HepG2 (cell line): ENCODE measurements at places on chromosomes 6 and 20.

GRCh38 chr6:72864799-72865198, 242.9 kb downstream of the KCNQ5 start:
- DNase-seq = no peak

- DNase-seq = no peak
Measured at GRCh38 chr6:163900570-163900969, 486.1 kb downstream of the QKI start.

GRCh38 chr20:60791823-60792222, 460.2 kb upstream of the CDH4 start:
- DNase-seq = no peak

DNA sequence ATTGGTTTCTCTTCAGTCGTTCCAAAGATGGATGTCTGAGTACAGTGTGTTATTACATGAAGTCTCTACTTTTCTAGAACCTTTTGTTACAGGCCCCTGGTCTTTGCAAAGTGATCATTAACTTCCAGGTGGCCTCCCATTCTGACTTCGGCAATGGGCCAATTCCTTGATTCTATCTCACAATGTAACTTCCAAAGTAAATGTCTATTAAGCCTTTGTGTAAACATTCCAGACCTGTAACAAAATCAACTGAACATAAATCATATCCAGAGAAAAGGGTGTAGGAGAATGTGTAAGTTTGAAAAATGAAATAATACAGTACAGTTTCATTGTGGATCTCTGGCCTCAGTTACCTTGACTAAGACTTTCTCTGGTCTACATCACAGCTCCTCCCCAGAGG, 187.8 kb upstream of the JAG1 start:
- DNase-seq = peak; percentile 59

GRCh38 chr6:148890096-148890495, 143.3 kb downstream of the UST start:
- no peak for DNase-seq

GRCh38 chr20:49904440-49905214, 10.7 kb downstream of the SPATA2 start:
- DNase-seq = peak; percentile 48

DNA sequence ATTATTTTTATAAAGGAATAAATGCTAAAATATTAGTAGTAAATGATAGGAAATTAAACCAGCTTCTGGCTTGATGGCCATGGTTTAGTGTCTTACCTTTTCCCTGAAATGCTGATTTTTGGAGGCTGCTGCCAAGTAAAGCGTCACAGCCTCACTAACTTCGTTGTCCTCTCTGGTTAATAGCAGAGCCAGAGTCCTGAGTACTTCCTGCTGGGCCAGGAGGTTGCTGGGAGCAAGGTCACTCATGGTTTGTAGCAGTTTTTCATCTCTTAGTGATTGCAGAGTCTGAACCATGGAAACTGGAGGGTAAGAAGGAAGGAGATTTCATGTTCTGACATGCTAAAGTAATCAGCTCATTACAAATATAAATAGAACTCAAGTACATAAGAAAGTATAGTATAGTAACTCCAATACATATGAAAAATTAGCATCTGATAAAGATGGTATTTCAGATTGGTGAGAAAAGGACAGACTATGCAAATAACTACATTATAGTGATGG, 26.5 kb upstream of the ARMH2 start:
- DNase-seq = no peak

- no peak for DNase-seq
Measured at GRCh38 chr6:89145091-89145955, 532 bp upstream of the PM20D2 start.

GRCh38 chr20:47287609-47288144, 68.8 kb downstream of the ZMYND8 start:
- DNase-seq = no peak

DNA sequence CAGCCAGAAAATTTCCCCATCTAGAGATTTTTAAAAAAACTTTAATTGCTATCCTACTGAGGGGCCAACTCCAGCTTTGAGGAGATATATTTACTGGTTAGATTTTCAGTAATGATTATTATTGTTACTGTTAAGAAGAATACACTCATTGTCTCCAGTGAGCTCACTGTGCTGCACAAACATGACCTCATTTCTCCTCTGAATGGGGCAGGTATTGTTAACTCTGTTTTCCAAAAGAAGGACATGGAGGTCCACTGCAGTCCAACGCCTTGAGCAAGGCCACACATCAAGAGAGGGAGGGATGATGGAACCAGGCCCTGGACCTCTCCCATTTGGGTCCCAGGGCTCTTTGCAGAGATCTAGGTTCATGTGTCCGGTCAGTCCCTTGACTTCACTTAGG, 13.9 kb upstream of the SCUBE3 start:
- peak; percentile 51 for DNase-seq

- DNase-seq = no peak
Measured at GRCh38 chr6:65627015-65627414, 80.0 kb downstream of the EYS start.

DNA sequence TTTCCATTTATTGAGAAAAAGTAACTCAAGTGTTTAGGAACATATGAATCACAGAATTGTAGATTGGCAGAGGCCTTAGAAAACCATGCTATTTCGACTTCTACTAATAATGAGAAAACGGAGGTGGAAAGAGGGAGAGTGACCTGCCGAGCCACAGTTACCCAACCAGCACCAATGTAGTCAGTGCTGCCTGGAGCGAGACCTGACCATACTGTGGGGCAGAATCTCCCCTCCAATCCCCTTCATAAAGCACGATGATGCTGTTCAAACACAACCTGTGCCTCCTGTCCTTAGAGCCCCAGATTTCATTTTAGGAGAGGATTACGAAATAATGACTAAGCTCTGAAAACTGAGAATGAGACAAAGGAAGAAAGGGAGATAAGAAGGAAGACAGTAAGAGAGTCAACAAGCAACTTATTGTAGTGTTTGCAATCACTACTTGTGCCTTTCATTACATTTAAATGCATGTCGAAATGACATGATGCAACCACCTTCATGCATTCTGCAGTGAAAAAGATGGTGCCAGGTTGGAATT, 70.6 kb downstream of the ATXN1 start:
- peak; percentile 72 for DNase-seq

GRCh38 chr20:53343448-53343847, 250.2 kb downstream of the ZNF217 start:
- no peak for DNase-seq

- DNase-seq = no peak
Measured at GRCh38 chr6:149153100-149153499, 164.4 kb upstream of the TAB2 start.

- no peak for DNase-seq
Measured at GRCh38 chr20:34988191-34988540, 32.5 kb downstream of the MYH7B start.

- no peak for DNase-seq
Measured at GRCh38 chr6:79066330-79066729, 11.7 kb downstream of the PHIP start.

GRCh38 chr6:15893556-15894253, 230.9 kb upstream of the DTNBP1 start:
- peak; percentile 16 for DNase-seq

- peak; percentile 83 for DNase-seq
Measured at GRCh38 chr20:50475681-50476292, 34.4 kb upstream of the PTPN1 start.

DNA sequence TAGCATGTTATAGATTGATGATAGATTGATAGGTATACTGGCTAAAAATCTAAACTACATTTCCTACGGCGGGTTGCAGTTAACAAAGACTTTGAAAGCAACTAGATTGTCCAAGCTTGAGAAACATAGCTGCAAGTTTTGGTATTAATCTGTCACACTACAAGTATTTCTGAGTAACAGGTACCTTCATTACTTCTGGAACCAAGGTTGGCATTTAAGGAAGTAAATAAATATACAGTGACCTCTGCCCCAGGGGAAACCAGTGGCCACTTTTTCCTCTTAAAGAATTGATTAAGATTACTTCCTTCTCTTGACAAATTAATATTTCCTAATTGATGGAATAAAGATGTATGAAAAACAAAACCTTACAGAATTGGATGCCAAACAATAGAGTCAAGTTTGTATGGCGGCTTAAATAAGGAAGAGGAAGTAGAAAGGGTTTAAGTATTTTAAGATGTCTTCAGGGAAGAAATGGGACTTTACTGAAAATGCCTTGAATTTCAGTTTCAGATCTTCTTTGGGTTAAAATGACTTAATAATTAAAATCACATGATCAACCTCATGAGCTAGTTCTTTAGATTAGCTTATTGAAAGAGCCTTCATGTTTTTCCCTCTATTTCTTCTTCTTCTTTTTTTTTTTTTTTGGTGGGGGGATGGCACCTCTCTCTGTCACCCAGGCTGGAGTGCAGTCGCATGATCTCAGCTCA, 132.8 kb downstream of the DOK5 start:
- no peak for DNase-seq

- no peak for DNase-seq
Measured at GRCh38 chr6:38503032-38503773, 136.5 kb downstream of the BTBD9 start.

DNA sequence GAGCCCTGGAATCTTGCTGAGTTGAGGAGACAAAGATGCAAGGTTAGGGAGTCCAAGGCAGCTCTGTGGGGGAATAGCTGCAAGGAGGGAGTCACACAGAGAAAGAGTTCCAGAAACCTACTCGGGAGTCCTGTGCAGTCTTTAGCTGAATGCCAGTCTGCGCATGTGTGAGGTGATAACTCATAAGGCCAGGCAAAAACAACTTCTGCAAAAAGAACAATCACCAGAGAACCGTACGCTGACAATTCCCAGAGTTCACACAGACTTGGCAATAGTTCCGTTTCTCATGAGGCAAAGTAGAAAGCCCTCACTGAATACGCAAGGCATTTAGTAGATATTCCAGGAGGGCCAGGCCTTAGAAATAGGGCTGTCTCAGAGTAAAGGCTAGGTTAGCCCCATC, 135.2 kb upstream of the TAB2 start:
- DNase-seq = no peak

- no peak for DNase-seq
Measured at GRCh38 chr6:117547688-117548621, 54.4 kb downstream of the GOPC start.

- DNase-seq = peak; percentile 85
Measured at GRCh38 chr20:6123649-6124014, 802 bp upstream of the FERMT1 start.

- no peak for DNase-seq
Measured at GRCh38 chr6:167997642-167998041, at the start of gene KIF25. Gene KIF25 (plus strand): TSS chr6:167997671. CDS start chr6:168029586, 31,915 bp downstream.

- DNase-seq = peak; percentile 4
Measured at GRCh38 chr6:144008120-144008811, at the start of gene PLAGL1. Gene PLAGL1 (minus strand): TSS chr6:144008259. CDS start chr6:143948136, 60,123 bp downstream.
